ACHN (cell line): ENCODE measurements at places on chromosomes 5 and 9.

- DNase-seq, result no peak
Measured at GRCh38 chr9:17521100-17521855, 57.6 kb upstream of the SH3GL2 start.

DNA sequence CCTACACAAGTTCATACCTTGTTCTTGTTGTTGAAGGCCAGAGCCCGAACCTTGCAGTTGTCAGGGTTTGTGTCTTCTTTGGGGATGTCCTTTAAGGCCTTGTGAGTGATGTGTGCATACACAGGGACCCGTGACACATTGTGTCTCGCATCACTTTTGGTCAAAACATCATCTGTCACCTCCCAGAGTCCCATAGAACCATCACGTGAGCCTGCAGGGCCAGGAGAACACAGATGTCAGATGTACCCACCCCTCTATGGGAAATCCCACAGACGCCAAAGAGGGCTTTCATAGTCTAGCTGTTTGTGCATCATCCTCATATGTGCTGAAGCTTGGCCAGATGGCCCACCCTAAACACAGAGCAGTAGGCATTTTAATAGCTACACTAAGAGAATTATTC lies 28.2 kb downstream of the DCAF12 start:
- DNase-seq, result no peak

DNA sequence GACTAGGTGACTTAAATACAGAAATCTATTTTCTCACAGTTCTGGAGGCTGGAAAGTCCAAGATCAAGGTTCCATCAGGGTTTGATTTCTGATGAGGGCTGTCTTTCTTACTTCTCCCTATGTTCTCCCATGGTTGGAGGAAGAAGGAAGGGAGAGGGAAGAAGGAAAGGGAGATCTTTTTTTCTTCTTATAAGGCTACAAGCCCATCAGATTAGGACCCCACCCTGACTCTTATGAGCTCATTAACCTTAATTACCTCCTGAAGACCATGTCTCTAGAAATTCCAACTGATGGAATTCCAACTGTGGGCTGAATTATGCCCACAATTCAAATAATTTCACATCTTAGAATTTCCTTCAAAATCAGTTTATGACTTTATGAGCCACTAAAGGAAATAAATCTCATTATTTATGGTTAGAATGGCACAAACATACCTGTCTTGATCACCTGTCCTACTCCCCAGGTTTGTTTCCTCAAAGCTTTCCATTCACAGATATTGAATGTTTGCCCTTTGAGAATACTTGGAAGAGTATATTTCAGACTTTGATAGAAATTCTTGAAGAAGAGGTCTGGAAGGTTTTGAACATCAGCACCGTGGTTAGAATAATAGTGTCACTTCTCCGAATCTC lies 7.6 kb downstream of the PPWD1 start:
- DNase-seq, result no peak

- DNase-seq, result no peak
Measured at GRCh38 chr5:66538531-66538930, 57.7 kb upstream of the MAST4 start.

GRCh38 chr5:180595046-180595379 lies 3.7 kb upstream of the SCGB3A1 start:
- no peak for DNase-seq

- DNase-seq, result no peak
Measured at GRCh38 chr9:124017929-124018729, 6.6 kb downstream of the LHX2 start.

GRCh38 chr5:61919920-61920319 lies 386.1 kb upstream of the KIF2A start:
- no peak for DNase-seq
